GM23248 (cell line): ENCODE measurements at places on chromosomes 4 and X.
A peak's percentile ranks its signal among the peaks of the same experiment; 100 is the strongest.

- DNase-seq, result peak; percentile 24
Measured at GRCh38 chr4:106801386-106801785, 234.7 kb downstream of the DKK2 start.

DNA sequence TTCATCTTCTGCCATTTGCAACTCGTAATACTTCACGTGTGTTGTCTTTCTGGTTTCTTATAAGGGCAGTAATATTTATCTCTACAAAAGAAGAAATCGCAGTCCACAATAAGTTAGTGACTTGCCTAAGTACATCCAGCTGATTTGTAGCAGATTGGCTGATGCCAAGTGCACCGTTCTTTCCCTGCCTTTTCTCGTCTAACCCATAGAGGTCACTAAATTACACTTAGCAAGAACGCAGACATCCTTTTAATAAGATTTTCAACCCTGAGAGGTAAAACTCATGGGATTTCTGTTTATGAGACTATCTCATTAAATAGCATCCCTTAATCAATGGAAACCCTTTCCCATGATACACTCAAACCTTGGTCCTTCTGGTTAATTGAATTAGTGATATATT is 408.6 kb upstream of the ACTRT1 start:
- DNase-seq, result no peak

DNA sequence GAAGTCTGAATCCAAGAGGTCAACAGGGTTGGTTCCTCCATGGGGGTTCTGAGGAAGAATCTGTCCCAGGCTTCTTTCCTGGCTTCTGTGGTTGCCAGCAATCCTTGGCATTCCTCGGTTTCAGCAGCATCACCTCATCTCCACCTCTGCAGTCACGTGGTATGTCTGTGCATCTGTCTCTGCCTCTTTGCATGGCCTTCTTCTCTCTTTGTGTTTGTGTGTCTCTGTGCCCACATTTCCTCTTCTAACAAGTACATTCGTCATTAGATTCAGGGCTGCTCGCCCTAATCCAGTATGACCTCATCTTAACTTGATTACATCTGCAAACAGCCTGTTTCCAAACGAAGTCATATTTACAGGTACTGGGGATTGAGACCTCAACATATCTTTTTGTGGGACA is 114.0 kb downstream of the BCOR start:
- peak; percentile 50 for DNase-seq

- DNase-seq, result no peak
Measured at GRCh38 chr4:178937130-178937529, 1494.9 kb upstream of the AGA start.

- no peak for DNase-seq
Measured at GRCh38 chr4:137655302-137655701, 123.0 kb upstream of the PCDH18 start.

- peak; percentile 56 for DNase-seq
Measured at GRCh38 chrX:46758163-46758955, 559 bp downstream of the SLC9A7 start.

GRCh38 chr4:103757631-103758030 is 37.8 kb upstream of the TACR3 start:
- DNase-seq, result no peak

GRCh38 chr4:127261476-127261875 is 371.3 kb upstream of the INTU start:
- DNase-seq, result no peak

GRCh38 chr4:61770456-61770855 is 570.3 kb downstream of the ADGRL3 start:
- DNase-seq, result no peak

DNA sequence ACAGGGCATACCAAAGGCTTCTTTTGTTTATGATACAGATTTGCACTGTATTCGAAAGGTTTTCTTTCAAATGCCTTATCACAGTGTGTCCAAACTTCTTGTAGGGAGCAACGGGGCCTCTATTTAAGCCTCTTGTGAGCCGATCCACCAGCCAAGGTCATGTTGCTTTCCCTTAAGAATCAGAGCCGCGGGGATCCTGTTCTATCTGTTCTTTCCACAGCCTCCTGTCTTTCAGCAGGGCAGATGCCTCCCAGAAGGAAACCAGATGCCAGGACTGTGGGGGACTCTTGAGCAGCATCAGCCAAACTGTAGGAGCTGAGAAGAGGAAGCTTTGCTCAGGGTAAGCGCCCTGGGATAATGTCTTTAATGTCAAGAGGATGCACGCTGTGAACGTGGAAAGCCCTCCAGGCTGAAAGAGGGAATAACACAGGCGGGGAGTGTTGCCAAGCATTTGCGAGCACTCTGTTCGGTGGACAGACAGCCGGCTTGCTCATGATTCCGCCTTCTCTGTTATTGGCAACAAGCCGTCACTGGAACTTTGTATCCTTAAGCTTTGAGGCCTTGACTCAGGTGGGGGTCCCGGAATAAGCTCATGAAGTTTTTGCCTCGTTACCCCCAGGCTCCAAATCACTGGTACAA is 279.8 kb upstream of the FRG1 start:
- no peak for DNase-seq

- DNase-seq, result no peak
Measured at GRCh38 chr4:14896656-14897175, 105.6 kb upstream of the CPEB2 start.

DNA sequence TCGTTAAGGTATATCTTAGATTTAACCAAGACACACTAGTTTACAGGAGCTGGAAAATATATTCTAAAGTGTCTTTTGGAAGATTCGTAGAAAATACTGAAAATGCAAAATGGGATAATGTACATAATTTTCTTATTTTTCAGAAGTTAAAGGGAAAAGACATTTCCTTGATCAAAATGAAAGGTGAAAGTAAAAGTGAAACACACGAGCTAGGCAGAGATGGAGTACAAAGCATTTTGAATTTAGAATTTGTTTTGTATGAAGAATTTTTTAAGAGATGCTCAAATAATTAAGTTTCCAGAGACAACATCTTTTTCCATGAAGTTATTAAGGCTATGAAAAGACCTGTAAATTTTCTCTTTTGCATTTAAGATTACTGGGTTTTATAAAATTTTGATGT is 2192.6 kb upstream of the AGA start:
- no peak for DNase-seq

DNA sequence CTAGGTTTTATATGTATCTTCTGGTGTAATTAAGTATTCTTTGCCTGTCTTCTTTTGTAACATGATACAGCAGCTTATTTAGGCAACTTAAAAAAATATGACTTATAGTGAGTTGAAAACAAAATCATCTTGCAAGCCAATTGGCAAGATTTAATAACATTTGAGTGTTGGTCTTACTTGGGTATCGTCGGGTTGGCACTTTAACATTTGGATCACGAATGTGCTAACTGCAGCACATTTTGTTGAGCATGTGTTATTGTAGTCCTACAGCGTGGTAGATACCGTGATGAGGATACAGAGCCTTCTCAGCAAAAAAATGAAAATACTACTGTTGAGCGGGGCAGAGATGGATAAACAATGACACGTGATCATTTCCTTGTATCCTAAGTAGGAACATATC is 295.3 kb downstream of the ARHGAP10 start:
- DNase-seq, result no peak

DNA sequence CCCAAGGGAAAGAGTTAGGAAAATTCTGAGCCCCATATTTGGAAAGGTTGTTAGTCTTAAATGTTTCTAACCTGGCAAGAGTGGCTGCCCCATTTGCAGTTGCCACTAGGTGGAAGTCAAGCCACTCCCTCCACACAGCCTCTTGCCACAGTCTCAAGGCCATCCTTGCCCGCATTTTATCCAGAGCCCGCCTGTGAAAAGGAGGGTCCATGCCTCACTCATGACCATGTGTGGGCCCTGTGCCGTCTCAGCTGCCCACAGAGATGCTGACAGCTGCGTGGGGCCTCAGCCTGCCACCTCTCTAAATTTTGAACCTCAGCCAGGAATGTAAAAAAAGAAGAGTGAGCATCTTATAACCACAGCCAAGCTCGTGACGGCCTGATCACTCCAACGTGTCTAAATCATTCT is 201.5 kb upstream of the FAM241A start:
- DNase-seq, result peak; percentile 73

DNA sequence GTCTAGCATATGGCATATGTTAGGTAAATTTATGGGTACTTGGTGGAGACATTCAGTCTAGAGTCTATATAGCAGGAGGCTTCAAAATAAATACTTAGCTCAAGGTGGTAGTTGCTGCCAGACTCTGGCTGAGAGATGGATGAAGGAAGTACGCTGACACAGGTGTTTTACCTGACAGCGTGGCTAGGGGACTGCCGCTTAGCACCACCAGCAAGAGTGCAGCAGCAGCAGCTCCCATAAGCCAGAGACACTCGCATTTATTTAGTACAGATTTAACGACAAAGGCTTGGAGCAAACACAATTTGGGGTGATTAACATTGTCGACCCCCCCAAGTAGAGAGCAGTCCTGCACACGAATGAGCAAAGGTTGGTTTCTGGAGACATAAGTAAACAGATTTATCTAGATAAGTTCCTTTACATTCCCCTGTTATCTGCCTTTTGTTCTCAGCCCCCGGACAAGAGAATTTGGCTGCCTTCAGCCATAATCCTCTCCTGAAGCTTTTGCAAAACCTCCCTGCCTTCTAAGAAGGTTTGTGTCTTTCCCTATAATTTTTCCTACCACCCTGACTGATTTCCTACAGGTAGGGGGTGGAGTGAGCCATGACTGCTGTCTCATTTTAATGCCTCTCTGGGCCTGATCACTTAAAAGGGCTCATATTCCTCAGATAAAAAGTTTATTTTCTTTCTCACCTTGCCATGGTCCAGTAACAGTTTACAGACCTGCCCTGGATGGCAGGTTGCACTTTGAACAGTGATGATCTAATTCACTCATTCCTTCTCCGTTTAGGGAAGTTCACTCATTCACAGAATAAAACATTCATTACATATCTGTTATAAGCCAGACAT is 64.6 kb downstream of the RHOH start:
- no peak for DNase-seq

GRCh38 chr4:1008840-1009541 is 2.4 kb upstream of the FGFRL1 start:
- DNase-seq, result peak; percentile 39

- no peak for DNase-seq
Measured at GRCh38 chr4:79237851-79238250, 88.0 kb downstream of the NAA11 start.

DNA sequence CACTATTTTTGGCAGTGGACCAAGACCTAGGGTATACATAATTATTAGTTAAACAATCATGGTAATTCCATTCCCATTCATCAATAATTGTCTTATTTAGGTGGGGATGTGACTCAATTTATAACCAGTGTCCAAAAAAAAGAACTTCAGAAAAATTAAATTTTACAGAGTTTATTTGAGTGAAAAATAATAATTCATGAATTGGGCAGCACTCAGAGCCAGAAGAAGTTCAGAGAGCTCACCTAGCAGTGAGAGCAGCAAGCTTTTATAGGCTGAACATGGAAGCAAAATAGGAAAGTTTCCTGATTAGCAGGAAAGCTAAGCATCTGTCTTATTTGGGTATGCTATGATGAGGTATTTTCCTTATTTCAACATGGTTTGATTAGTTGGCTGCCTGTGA is 500.8 kb downstream of the PCDH7 start:
- no peak for DNase-seq

DNA sequence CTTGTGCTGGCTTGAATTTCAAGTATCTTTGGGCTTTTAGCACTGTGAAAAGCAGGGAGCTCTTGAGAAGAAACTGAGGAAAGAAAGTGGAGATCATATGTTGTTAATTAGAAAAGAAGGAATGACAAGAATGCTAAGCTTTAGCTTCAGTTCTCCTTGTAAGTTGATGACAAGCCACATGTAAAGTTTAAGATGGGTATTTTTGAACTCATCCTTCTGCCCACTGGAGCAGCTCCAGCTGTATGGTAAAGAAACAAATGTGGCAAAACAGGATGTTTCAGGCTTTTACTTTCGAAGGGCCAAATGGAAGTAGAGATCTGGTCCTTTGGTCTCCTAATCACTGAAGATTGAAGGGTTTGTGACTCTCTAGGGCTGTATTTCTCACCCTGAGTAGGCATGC is 137.8 kb downstream of the GUCY2F start:
- DNase-seq, result no peak

- no peak for DNase-seq
Measured at GRCh38 chrX:38819709-38820108, 18.4 kb downstream of the MID1IP1 start.

DNA sequence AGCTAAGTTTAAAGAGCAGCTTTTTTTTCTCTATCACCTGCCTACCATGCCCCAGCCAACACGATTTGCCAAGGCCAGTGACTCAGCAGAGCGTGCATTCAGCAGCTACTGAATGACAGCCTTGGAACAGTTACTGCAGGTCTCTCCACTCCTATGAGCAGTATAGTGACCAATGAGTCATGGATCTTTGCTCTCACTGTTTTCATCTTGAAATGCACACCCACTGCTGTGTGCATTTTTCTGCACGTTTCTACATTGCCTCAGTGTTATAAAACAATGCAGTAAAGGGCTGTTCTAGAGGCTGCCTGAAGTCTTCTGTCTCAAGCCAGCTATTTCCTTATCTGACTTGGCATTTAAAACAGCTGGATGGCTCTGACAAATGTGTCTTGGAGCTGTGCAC is 66.0 kb upstream of the C4orf54 start:
- peak; percentile 64 for DNase-seq
